ENCODE measurements at places on chromosomes 1 and 21.

DNA sequence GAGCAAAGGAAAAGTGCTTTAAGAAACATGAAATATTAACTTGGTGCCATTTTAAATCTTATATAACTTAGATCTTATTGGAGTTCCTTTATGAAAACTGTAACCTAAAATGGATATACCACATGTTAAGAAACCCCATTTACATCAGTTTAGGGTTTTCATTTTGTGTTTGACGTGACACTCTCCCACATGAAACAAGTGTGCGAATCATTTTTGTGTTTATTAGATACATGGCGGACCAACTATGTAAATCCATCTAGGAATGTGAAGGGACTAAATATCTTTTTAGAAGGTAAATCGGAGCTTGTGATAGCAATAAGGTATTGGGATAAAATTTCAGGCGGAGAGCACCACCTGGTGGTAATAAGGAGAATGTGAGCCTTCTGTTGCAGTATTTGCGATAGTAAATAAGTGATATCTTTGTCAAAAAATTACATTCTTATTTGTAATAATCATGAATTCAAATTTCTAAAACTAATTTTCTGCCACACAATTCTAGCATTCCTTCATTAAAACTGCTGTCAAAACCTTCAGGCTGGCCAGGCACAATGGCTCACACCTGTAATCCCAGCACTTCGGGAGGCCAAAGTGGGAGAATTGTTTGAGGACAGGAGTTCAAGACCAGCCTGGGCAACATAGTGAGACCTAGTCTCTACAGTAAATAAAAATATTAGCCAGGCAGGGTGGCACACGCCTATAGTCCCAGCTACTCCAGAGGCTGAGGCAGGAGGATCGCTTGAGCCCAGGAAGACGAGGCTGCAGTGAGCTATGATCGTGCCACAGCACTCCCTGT lies 31.3 kb downstream of the SMAP2 start:
- no peak for DNase-seq

DNA sequence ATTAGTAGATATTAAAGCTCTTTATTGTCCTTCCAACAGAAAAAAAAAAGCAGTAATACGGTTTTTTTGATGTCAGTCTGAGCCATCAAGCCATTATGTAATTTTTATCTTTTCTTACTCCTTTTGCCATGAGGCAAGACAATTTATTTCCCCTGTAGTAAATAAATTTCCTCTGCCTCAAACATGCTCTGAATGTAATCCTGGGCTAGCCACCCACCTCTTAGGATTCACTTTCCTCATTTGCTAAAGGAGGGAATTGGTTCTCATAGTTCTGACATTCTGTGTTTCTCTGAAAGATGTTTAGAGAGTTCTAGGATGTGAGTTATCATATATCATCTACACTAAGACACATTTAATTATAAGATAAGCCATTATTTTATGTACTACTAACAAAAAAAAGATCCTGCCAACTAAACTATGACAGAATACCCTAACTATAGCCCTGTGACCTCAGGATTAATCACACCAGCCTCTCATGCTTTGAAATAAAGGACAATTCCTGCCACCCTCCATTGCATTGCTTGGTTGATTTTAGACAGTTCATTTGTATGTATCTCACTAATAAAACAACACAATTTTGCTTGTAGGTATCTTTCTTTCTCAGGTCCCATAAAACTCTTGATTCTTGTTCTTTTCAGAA lies 34.0 kb upstream of the RAP1A start:
- no peak for DNase-seq

DNA sequence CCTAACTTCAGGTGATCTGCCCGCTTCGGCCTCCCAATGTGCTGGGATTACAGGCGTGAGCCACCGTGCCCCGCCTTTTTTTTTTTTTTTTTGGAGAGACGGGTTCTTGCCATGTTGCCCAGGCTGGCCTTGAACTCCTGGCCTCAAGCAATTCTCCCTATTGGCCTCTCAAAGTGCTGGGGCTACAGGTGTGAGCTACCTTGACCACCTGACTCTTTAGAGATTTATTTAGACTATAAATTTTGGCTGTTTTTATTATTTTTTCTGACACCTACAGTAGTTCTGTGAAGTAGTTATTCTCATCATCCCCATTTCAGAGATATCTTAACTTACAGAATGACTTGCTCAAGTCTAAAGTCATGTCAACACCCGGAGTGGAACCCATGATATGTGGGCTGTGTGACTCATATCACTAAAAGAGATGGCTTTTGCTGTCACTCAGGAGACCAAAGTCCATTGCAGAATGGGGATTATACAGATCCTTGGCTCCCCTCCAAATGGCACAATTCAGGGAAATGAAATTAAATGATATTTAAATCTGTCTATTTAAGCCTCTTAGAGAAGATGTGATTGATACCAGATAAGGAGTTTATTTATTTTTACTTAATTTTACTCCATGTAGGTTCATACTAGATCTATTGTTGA lies 93.2 kb downstream of the CTH start:
- DNase-seq: no peak

DNA sequence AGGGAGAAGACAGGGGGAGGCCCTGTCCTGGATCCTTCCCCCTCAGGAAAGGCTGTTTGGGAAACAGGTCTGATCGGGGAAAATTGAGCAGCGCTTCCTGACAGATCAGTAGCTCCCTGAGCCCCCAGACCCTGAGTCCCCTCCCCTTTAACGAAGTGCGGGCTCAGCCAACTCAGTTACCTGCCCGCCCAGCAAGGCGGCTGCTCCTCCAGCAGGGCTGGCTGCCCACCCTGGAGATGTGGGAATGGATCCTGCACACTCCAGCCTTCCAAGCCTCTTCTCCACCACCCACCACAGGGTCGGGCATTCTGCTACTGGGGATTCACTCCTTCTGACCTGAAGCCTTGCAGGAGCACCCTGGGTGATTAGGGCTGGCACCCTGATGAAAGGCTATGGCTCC lies 27.6 kb upstream of the LAPTM5 start:
- no peak for DNase-seq

DNA sequence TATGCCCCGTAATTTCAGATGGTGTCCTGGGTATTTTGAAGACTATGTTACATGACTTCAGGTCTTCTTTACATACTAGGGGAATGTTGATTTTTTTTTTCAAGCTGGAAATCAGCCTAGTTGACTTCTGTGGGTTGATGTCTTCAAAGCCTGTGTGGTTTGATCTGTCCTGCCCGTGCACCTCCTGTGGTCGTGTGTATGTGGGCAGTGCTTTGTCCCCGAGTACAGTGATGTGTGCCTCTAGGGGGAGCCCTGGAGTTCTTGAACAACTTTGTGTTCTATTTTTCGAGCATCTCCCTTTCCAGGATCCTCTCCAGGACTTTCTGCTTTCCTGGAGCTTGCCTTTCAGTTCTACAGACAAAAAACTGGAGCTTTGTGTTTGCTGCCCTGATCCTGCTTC lies 28.9 kb downstream of the OBSCN start:
- DNase-seq: no peak

DNA sequence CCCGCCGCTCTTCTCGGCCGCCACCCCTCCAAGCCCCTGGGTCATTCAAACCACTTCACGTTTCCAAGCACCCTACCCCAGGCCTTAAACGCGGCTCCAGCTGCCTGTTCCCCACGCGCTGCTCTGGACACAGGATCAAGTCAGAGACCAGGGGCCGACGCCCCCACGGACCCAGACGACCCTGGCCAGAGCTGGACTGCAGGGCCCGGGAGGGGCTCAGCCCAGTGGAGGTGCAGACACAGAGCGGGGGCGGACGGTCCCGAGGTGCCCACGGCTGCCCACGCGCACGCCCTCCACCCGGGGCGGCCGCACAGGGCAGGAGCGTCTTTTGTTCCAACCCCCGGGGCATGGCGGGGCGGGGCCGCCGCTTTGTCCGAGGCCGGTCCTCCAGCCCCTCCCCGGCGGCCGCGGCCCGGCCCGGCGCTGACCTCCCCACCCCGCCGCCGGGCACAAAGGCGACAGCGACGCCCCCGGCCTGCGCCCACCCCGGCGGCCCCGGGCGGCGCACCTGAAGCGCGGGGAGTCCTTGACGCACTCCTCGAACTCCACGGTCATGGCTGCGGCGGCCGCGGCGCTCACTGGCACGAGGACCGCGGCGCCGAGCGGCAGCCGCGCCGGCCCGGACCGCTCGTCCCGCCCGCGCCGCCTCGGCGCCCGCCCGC lies 338 bp downstream of the ACAP3 start:
- DNase-seq: no peak

DNA sequence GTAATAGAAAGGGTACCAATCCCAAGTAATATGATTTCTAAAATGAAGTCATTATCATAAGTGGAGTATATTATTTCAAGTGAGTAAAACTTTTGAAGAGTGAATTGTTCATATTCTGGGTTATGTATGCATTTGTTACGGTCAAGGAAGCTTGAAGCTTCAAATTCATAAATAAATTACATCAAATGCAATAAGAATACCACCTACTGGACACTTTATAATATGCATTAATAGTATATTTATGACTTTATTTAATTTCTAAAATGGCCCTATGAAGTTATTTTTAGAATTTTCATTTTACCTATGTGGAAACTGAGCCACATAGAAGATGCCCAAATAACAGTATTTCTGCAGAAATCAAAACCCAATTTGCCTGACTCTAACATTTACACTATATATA lies 260.6 kb downstream of the SMYD3 start:
- no peak for DNase-seq

- no peak for DNase-seq
Measured at GRCh38 chr1:186187601-186188000, 187.5 kb downstream of the TPR start.

- DNase-seq: no peak
Measured at GRCh38 chr1:32303997-32304622, 12.2 kb downstream of the HDAC1 start.

GRCh38 chr1:238642231-238642630 lies 744.1 kb upstream of the CHRM3 start:
- DNase-seq: no peak

DNA sequence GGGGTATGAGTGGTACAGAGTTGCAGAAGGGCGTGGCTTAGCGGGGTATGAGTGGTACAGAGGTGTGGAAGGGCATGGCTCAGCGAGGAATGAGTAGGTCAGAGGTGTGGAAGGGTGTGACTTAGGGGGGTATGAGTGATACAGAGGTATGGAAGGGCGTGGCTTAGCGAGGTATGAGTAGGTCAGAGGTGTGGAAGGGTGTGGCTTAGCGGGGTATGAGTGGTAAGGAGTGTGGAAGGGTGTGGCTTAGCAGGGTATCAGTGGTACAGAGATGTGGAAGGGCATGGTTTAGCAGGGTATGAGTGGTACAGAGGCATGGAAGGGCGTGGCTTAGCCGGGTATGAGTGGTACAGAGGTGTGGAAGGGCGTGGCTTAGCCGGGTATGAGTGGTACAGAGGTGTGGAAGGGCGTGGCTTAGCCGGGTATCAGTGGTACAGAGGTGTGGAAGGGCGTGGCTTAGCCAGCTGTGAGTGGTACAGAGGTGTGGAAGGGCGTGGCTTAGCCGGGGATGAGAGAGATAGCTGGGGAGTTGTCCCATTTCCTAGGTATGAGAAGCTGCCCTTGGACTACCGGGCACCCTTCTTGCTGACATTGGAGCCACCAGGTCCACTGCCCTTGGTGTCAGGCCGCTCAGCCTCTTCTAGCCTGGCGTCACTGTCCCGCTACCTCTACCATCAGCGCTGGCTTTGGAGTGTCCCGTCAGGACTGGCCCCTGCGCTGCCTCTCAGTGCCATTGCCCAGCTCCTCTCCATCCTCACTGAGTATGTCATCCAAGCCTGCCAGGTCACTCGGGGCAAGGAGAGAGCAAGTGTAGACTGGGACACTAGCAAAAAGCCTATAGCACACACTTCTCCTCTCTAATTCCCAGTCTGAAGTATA lies 29.8 kb downstream of the HYI start:
- DNase-seq: no peak

DNA sequence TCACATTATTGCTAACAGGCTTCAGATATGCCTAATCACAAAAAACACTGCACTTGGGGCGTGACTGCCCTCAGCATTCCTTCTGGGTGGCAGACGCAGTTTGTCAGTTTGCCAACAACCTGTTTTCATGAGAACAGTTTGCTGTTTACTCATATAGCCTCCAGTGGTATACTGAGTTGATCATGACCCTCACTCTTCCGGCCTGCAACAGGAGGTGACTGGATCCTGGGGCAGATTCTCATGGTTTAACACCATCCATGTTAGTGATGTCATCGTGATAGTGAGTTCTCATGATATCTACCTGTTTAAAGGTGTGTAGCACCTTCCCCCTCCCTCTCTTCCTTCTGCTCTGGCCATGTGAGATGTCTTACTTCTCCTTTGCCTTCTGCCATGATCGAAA lies 555.2 kb downstream of the PLPP3 start:
- DNase-seq: no peak

DNA sequence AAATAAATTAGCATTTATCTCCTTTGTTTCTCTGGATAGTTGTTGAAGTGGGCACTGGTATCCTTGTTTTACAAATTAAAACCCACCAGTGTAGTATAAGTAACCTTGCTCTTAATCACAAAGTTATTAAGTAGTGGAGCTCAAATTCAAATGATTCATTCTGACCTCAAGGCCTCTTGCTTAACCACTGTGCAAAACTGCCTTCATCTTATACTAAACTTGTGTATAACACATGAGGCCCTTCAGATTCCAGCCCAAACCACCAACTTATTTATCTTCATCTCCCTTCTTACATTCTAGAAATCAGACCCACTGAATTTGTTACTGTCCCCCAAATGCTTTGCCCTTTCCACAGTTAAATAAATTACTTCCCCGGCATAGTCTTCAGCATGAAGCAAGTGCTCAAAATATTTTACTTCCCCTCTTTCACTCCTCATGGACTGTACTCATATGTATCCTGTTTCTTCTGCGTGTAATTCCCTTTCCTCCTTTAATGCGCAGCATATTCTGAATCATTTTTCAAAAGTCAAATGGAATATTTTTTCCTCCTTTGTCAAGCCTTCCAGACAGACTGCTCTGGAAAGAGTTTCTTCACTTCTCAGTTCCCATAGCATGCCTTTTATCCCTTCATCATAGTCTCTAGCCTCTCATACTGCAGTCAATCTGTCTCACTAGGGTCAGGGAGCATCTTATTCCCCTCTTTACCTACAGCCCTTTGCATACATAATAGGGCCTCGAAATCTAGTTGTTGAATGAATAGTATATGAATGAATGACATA lies 19.0 kb upstream of the DNASE2B start:
- DNase-seq: no peak

GRCh38 chr1:223662943-223663342 lies 2.6 kb downstream of the CAPN8 start:
- DNase-seq: no peak

- DNase-seq: no peak
Measured at GRCh38 chr1:150008699-150009098, 1.8 kb downstream of the OTUD7B start.

GRCh38 chr1:29563571-29563970 lies 327.2 kb downstream of the PTPRU start:
- DNase-seq: no peak

DNA sequence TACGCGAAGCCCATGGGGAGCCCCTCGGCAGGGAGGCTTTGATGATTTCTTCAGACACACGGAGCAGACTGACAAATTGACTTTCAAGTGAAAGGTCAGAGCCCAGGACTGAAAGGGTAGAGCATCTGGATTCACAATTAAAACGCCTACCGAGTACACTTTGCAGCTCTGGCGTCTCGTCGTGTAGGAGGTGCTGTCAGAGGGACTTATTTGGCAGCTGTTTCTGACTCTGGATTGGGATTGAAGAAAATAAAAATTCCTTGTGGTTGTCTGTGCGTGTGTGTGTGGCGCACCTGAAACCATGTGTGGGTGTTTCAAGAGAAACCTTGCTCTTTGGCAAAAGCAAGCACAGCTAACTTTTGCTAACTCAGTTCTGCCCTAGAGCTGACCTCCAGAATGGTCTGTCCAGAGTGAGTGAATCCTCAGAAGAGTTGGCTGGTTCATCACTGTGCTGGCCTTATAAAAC lies 348.7 kb downstream of the HLX start:
- DNase-seq: no peak
